ENCODE measurements at places on chromosomes 13 and 19.

- no peak for DNase-seq
Observed at GRCh38 chr13:71789693-71790329, 77.2 kb downstream of the DACH1 start.

- DNase-seq, result no peak
Observed at GRCh38 chr13:28529836-28530235, 34.9 kb upstream of the FLT1 start.

GRCh38 chr19:42322305-42322704 is 3.1 kb upstream of the MEGF8 start:
- DNase-seq, result no peak

DNA sequence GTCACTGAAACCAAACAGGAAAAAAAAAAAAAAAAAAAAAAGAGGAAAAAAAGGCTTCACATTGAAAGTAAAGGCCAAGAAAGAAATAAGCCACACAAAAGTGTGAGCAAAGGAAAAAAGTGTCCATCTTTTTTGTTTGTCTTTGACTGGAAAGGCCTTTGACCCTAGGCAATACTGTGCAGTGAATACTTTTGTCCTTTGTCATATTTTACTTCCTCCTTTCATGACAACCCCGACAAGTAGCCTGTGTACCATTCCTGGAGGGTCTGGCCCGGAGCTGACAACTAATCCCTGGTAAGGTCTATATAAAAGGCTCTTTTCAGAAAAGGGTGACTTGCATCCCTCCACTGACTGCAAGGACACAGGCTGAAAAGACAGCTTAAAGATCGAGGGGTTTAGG is 12.9 kb upstream of the MICU2 start:
- no peak for DNase-seq

DNA sequence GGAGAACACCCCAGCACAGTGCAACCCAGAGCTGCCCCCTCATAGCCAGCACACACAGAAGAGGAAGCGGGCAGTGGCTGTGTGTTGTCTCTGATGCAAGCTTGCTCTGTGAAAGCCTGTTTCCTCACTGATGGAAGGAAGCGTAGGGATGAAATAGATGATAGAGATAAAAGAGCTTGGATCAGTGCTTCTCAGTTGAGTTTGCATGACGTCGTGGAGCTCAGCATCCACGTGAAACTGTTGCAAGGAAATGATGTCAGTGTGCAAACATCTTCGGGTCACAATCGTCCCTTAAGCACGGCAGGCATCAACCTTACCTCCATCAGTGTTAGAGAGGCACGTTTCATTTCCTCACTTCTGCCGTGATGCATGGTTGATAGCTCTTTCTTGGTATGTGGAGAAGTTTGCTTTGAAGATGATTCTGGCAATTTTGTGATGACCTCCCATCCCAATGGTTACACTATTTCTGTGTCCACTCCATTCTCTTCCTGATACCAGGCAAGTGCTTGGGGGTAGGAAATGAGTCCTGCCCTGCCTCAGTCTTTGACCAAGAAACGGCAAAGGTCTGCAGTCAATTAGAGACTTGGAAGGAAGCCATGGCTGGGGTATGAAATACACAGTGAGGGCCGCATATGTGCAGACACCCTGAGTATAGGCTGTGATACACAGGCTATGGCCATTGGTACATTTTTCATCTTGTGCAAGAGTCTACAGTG is 183.0 kb downstream of the ZNF536 start:
- no peak for DNase-seq

DNA sequence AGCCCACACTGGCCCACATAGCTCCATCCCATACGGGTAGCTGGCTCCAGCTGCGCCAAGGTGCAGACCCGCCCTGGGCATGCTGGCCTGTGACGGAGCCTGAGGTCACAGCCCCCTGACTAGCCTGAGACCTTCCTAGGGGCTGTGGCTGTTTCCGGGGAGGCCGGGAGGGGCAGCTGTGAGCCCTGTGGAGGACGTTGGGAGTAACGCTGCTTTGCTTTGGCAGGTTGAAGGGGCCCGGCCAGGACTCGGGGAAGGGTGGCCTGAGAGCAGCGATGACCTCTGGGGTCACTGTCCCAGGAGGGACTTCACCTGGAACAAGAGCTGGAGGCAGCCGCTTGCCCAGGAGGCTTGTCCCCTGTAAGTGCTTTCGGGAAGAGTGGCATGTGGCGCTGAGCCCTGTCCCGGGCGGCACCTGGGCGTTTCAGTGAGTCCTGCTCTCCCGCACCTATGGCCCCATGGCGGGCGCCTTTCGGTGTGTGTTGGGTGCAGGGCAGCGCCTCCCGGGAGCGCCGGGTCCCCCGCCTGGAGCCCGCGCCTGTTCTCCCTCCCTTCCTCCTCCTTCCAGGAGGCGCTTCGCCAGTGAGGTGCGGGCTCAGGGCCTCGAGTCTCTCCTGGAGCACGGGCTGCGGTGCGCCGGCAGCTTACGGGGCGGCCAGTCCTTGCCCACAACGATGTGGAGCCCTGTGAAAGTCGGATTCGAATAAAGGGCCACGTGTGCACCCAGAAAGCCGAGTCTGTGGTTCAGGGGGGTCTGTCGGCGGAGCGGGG is 1.1 kb upstream of the FAM174C start:
- DNase-seq, result no peak

DNA sequence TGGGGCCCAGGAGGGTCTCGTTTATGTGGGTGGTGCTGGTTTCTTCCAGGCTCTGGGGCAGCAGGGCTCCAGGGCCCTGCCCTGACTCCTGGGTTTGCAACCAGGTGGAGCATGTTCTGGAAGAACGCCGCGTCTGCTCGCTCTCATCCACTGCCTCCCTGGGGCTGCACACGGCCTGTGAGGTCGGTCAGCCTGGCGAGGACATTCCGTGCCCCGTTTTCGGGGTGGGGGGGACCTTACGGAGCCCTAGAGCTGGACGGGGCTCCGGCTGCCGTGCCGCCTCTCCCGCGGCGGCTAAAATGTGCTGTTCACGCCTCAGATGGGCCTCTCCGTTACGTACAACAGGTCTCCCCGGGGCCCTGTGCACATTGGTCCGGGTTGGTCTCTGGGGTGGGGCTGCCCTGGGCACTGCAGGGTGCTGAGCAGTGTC is 3.3 kb downstream of the GNA11 start:
- DNase-seq, result no peak

GRCh38 chr19:29303719-29304090 is 90.8 kb upstream of the UQCRFS1 start:
- no peak for DNase-seq

DNA sequence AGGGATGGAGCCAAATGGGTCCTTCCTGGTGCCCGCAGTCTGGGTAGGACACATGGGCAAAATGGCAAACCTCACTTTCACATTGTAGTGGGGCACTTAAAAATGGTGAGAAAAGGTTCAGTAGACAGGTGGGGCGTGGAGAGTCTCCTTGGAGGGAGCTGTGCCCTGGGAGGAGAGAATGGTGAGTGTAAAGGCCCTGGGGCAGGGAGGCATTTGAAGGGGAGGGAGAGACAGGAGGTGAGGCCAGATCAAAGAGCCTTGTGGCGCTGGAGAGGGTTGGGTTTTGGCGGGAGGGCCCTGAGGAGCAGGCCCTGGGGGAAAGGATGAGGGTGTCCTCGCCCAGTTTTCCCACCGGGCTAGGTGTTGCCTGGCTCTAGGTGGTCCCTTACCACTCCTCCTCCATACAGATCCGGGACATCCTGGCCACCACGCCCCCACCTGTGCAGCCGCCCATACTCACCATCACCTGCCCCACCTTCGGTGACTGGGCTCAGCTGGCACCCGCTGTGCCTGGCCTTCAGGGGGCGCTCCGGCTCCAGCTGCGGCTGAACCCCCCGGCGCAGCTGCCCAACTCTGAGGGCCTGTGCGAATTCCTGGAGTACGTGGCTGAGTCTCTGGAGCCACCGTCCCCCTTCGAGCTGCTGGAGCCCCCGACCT is 6.3 kb downstream of the MAP1S start:
- DNase-seq, result no peak

GRCh38 chr13:40102854-40103253 is 447.4 kb downstream of the COG6 start:
- DNase-seq, result no peak

DNA sequence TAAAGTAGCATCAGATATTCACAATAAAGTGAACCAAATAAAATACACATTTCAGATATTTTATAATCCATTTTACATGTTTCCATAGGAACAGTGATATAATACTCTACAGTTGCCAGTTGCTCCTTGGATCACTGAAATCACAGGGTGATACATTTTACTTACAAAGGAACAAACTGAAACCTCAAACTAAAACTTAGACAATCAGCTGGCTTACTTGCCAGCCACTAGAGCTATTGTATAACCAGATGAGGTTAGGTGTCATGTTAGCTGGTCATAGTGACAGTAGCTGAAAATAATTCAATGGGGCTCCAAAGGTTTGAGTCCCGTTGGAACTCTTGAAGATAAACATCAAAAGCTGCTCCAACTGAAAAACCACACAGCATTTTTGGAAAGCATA is 274.6 kb downstream of the ITGBL1 start:
- DNase-seq, result no peak

DNA sequence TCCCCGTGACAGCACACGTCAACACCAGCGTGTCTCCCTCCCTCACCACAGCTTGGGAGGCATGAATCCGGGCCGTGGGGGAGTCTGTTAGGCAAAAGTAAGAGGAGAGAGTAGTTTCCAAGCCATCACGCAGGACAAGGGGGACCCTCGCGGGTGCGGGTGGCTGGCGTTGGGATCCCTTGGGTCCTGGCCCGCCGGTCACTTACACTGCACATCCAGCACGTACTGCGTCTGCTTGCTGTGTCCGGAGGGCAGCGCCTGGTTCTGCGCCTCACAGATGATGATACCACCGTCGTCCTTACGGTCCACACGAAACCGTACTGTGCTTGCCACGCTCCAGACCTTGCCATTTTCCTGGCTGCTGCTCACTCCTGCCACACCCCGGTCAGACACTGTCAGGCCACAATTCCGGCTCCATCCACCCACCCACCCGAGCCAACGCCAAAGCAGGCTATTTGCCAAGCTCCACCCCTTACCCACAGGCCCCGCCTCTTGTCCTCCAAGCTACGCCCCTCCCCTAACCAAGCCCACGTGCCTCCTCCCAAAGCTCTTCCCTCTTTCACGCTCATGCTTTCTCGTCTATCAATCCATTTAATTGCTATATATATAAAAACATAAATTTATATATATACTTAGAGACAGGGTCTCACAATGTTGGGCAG is 6.6 kb upstream of the ZNF428 start:
- DNase-seq, result no peak

- peak; percentile 91 for DNase-seq
Observed at GRCh38 chr19:13164343-13165161, 14.3 kb downstream of the IER2 start.

- DNase-seq, result peak; percentile 4
Observed at GRCh38 chr13:86974251-86974994, 696.7 kb upstream of the SLITRK5 start.

DNA sequence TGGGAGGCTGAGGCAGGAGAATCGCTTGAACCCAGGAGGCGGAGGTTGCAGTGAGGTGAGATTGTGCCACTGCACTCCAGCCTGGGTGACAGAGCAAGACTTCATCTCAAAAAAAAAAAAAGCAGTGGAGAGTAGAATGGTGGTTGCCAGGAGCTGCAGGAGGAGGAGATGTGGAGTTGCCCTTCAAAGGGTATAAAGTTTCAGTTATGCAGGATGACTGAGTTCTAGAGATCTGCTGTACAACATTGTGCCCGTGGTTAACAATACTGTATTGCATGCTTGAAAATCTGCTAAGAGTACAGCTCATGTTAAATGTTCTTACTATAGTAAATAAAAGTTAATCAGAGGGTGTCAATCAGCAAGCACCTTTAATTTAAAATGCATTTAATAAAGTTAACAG is 28.4 kb upstream of the LATS2 start:
- no peak for DNase-seq

- DNase-seq, result no peak
Observed at GRCh38 chr19:48171710-48172109, 1.2 kb downstream of the ZSWIM9 start.

DNA sequence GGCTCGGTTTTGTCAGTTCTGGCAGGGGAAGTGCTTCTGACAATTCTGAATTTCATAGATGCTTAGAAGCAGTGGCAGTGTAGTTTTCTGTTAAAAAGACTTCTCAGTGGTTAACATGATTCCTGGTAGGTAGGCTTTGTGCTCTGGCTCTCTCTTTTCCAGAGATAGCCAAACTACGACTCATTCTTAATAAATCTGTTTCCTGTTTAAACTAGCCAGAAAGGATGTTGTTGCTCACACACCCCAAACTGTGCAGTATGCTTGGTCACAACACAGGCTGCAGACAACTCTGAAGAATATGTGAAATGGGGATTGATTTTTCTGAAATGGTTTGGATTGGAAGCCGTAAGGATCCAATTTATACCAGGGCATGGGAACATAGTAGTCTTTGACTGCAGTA is 711.5 kb downstream of the PCDH17 start:
- no peak for DNase-seq

DNA sequence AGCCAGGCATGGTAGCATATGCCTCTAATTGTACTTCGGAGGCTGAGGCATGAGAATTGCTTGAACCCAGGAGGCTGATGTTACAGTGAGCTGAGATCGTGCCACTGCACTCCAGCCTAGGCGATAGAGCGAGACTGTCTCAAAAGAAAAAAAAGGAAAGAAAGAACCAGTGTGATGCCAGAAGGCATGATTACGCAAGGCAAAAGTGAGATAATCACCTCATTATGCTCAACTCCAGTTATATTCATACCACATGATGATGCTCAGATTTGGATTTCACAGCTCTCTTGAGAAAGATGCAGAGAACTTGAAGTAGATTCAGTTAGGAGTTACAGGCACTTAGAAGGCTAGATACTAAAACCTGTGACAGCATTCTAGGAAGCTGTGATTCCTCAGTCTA is 21.8 kb downstream of the RCBTB1 start:
- DNase-seq, result no peak

DNA sequence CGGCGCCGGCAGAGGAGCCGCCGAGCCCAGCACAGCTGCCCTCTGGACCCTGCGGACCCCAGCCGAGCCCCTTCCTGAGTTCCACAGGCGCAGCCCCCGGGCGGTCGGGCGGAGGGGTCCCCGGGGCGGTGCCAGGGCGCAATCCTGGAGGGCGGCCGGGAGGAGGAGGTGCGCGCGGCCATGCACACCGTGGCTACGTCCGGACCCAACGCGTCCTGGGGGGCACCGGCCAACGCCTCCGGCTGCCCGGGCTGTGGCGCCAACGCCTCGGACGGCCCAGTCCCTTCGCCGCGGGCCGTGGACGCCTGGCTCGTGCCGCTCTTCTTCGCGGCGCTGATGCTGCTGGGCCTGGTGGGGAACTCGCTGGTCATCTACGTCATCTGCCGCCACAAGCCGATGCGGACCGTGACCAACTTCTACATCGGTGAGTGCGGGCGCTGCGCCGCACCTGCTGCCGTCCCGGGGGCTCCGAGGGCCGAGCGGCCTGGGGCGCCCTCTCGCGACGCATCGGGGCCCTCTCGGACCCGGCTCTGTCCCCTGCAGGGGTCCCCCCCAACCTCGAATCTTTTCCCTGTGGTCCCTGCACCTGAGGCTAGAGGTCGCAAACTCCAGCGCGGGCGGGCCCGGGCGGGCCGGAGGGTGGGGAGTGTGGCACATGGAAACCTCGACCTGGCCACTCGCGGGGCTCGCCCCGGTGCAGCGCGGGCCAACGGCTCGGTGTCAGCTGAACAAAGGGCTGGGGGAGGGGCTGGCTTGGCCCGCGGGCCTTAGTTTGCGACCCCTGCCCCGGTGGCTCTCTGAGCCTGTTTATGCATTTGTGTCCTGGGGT is at the start of gene KISS1R:
TSS of gene KISS1R (plus strand) at position 11 of the 829 bp plus-strand sequence. CDS start at position 181, 170 bp downstream.
- peak; percentile 59 for DNase-seq
